ENCODE measurements at places on chromosomes 11 and 22.

- peak; percentile 88 for DNase-seq
These were observed 50.9 kb upstream of the CDON start for GRCh38 chr11:126113515-126113957.

DNA sequence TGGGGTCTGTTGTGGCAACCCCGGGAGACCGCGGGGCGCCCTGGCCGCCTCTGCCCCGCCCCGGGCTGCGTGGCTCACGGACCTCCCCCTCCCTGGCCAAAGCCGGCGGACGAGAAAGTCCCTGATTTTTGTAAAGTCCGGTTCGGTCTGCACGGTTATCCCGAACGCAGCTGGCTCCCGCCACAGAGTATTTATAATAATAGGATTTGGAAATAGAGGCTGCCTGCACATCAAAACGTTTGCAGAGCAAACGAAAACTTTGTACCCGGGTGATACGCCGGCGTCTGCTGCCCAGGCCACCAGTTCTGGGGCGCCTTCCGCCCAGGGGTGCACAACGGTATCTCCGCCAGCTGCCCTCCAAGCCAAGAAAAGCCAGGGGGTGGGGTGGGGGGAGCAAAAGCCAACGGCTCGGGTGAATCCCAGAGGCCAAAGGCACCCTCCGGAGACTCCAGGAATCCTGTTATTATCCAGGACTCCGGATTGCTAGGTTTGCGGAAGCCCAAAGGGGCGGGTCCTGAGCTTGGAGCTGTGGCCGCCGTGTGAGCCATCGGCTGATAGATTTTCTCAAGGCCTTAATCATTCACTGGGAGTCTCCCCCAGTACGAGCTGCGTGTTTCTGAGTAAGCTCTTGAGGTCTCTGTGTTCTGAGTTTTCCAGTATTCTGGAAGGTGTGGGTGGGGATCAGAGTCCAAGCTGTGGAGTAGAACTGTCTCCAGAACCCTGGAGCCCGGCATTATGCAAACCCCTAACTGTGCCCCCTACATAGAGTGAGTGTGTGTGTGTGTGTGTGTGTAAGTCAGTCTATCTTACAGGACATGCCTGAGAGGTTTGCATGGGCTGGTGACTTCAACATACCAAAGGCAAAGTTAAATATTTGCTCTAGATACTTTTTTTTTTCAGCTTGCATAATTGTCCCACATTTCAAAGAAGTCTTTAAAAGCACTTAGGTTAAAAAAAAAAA, 673 bp upstream of the SHANK2 start:
- DNase-seq: no peak

DNA sequence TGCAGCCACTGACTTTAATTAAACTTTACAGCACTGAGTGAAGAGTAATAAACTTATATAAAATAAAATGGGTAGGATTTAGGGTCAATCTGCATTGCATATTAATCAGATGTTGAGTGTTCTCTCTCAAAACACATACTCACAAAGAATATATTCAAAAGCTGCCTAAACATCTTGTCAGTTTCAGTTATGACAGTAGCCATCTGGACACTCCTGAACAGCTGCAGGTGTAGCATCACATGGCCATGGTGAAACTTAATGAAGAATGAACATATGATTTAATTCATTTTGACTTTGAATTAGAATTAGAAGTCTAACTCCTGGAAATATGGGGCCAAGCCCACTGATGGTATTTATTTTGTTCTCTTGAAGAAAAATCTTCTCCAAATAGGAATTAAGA, 684.3 kb upstream of the RAG2 start:
- DNase-seq: no peak

DNA sequence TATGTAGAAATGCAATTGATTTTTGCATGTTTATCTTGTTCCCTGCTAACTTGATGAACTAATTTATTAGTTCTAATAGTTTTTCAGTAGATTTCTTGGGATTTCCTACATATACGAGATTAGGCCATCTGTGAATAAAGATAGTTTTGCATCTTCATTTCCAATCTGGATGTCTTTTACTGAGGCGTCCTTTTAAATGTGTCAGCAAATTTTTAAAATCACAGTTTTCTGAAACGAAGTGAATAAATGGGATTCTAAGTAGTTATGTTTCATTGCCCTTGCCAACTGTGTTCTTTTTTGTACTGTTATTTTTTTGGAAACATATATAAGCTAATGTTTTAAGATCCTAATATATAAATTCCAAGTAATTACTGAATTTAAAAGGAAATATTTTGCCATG, 50.0 kb downstream of the CYP2R1 start:
- no peak for DNase-seq

GRCh38 chr11:120337355-120338106, 1.3 kb downstream of the ARHGEF12 start:
- peak; percentile 50 for DNase-seq

GRCh38 chr11:20368438-20368837, 4.9 kb downstream of the HTATIP2 start:
- no peak for DNase-seq

Data from dermis microvascular lymphatic vessel endothelial cell (primary cell).